ENCODE measurements at places on chromosomes 5 and 9. TPM values are rescaled to one million over a fixed set of nuclear protein-coding genes. Genes with fewer than 3 reads are reported as not detected.

DNA sequence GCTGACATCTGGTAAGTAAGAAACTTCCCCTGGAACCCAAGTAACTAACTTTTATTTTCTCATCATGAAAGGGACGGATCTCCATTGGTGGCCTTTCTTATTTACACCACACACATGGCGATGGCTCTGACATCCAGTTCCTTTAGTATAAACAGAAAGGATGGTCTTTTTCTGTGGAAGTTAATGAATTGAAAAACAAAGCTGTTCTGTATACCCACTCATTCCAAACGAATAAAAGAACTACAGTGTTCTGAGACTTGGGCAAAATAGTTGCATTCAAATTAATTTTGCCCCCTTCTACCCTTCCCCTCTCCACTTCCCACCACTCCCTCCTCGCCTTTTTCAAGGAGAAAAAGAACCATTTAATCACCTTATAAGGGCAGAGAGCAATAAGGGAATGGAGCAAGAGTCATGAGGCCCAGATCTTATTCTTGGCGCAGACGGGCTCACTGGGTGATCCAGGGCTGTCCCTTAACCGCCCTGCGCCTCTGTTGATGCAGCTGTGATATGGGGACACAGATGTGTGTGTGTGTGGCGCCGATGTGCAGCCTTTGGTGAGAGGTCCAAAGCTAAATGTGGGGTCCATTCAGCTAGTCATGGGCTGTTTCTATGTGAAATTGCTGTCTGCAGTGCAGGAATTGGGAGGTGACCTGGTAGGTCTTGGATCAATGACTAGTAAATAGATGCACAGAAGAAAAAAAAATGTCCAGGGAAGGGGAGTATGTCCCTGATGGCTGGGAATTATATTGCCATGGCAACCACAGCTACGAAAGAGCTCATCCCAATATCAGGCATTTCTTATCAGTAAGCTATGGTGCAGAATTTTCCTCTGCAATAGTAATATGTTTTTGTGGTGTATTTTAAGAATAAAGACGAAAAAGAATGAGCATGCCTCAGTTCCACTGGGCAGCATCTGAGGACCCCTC lies 141.5 kb upstream of the ERCC6L2 start:
- DNase-seq: peak; percentile 37

Gene FOXD4L3
- polyA plus RNA-seq: not detected

DNA sequence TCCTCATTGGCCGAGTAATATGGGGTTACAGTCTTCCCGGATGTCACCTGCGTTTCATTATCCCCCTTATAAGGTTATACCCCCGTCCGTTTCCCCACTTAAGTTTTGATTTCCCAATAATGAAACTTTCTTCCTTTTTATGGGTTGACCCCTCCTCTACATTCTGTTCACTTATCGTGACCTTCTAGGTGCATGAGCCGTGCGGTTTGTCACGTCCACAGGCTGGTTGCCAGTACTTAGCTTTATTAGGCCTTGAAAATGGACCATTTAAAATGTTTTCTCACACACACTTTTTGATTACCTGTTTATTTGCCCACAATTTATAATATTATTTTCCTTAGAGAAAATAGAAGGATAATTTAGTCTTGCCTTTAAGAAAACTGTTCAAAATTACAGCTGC lies 111.5 kb downstream of the FAM174A start:
- no peak for DNase-seq

DNA sequence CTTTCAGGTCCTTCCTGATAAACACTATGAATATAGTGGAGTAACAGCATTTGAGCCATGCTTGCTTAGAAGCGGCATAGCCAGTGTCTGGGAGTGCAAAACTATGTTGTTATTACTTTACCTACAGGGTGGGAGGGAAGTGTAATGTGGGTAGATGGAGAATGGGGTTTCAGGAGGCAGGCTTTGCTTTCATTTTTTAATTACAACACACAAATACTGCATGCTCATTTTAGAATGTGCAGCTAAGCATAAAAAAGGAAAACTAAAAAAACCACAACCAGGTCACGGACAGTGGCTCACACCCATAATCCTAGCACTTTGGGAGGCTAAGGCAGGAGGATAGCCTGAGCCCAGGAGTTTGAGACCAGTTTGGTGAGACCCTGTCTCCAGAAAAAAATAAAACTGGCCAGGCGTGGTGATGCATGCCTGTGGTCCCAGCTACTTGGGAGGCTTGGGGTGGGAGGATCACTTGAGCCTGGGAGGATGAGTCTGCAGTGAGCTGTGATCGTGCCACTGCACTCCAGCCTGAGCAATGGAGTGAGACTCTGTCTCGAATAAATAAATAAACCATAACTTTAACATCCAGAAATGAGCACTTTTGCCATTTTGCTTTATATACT lies 20.2 kb downstream of the HAVCR1 start:
- no peak for DNase-seq

GRCh38 chr5:56375011-56375410 lies 141.9 kb upstream of the ANKRD55 start:
- no peak for DNase-seq

GRCh38 chr5:60510663-60511062 lies 189.3 kb downstream of the DEPDC1B start:
- DNase-seq: no peak

Gene RASGRF2
- polyA plus RNA-seq: 2.5 TPM

DNA sequence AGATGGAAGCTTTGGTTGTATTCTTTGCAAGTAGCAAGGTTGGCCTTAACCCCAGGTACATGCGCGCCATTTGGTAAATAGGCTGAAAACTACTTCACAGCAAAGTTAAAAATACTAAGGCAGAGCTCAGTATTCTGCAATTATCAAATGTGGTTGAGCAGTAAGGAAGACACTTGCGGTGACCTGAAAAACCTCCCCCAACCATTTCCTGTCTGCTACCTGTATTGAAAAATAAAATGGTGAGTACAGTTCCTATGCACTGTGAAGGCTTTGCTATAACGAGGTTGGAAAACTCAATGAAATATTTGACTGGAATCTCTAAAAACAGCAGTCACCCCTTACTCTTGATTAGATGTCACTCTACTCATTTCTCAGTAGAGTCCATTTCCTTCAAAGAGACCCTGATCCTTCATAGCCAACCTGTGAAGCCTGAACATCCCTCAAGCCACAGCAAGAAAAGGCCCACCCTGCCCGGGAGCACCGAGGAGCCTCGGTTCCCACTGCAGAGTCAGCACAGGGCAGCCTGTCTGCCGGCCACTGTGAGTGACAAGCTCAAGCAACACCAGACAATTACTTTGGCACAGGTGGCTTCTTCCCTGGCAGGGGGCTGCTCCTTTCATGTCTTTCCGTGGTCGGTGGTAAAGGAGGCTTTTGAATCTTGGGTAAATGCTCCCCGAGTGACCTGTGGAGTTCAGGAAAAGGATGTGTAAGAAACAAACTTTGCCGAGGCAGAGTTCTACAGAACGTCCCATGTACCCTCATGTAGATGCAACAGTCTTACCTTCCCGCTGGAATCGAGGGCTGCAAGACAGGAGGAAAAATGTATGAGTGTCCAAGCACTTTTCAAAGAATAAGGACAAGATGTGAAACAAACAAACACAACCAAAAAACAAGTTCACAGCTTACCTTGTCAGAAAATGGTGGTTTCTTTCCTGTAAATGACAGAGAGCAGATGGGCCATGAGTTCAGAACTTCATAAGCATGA lies 29.6 kb downstream of the C5orf58 start:
- DNase-seq: no peak

GRCh38 chr9:119284118-119284517 lies 85.1 kb downstream of the BRINP1 start:
- no peak for DNase-seq

Gene SLC36A3
- polyA plus RNA-seq: not detected

GRCh38 chr9:93576258-93577077 lies at the start of gene PHF2:
TSS of gene PHF2 (plus strand) at chr9:93576584. CDS start at chr9:93576774, 190 bp downstream.
- no peak for DNase-seq

- no peak for DNase-seq
Measured at GRCh38 chr9:109401990-109402318, 81.1 kb upstream of the EPB41L4B start.

DNA sequence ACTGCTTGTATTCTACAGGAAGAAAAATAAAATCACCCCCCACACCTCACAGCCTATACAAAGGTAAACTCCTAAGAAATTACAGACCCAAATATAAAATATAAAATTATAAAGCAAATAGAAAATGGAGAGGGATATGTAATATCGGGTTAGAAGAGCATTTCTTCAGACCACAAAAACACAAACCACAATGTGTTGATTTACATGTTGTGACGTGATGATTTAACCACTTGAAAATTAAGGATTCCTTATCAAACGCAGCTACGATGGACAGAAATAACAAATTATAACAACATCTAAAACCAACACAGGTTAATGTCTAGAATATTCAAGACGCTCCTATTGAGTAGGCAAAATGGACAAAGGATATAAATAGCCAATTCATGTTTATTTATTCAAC lies 26.3 kb downstream of the SSBP2 start:
- DNase-seq: no peak

Gene CD14
- polyA plus RNA-seq: 11.1 TPM

GRCh38 chr5:124653666-124654065 lies 92.8 kb downstream of the ZNF608 start:
- no peak for DNase-seq

GRCh38 chr5:169085636-169086035 lies 215.3 kb downstream of the SLIT3 start:
- no peak for DNase-seq

Gene ENHO
- 1.3 TPM for polyA plus RNA-seq

DNA sequence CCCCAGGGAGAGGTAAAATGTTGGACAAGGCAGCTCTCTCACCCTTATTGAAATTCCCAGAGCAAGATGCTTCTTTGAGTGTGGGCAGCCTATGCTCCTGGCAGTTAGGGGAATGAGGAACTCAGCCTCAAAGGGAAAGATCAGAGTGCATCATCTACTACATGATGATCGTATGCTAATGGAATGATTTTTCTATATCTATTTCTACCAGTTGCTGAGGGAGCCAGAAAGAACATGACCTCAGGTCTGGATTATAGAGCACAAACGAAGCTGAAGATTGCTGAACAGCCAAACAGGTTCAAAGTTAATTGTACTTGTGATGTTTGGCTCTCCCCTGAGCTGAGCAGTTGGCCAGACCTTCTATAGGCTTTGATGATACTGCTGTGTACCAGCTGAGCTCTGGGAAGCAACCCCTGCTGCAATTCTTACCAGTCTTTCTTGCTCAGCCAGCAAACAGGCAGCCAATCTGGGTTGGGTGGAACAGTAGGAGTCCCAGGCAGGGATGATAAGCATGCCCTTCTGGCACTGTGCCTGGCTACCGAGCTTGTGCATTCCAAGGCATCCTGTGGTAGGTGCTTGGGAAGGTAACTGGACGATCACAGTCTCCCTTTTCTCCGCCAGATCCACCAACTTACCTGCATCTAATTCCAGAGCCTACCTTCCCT lies 10.3 kb upstream of the FBXL7 start:
- DNase-seq: no peak

Gene OSMR
- 17.6 TPM for polyA plus RNA-seq

Gene HARS1
- 72.1 TPM for polyA plus RNA-seq

DNA sequence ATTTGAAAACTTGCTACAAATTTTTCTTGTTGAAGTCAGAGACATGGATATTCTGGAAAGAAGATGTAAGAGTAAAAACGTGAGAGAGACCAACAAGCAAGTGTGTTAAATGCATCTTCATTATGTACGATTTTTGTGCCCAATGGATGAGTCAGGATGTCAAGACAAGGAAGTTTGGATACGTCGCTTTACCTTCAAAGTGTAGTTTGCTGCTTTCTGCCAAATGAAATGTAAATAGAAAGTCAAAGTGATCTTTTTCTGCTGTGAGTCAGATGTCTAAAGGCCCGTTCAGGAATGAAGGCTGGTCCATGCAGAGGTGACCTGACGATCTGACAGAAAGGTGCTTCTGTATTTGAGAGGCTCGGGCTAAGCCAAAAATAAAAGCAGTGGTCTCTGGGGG lies 273.1 kb upstream of the PIK3R1 start:
- no peak for DNase-seq

DNA sequence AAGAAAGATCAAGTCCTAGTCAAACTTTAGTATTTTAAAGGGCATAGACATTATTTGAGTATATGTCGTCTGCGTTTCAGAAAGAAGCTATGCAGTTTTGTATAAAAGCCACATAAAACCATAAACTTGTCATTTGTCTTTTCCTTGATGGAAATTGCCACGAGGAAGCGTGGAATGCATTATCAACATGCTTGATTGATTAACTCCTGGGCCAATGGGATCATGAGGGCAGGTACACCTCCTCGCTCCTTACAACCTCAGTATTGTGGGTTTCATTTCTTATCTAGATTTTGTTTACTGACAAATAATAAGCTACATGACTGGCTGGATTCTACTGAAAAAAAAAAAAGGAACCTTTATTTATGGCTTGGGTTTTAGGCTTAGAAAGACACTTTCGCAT lies 122.5 kb upstream of the RFX3 start:
- DNase-seq: no peak

DNA sequence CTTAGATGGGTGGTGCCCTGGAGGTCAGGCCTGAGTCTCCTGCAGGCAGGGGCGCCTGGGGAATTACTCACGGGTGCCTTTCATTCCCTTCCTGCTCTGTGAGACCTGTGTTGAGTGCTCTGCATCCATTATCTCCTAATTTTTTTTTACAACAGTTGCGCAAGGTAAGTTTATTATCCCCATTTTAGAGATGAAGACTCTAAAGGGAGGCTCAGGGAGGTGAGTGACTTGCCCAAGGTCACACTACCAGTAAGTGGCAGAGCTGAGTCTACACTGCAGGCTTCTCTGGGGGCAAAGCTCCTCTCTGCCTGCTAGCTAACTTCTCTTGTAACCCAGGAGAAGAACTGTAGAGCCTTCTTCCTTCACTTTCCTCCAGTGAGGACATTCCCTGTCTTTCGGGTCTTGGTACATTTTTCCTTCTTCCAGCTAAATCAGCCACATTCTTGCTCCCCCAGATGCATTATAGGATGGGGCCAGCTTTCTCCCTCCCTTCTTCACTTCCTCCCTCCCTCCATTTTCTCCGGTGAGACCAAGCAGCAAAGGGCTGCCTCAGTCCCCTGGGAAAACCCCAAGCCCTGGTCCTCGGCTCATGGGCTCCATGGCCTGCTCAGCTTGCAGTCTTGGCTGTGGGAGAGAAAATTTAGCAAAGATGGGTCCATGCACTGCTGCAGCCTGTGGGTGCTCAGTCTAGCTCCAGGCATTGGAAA lies 1.8 kb downstream of the PRR7 start:
- DNase-seq: no peak

GRCh38 chr5:86175224-86175623 lies 442.5 kb upstream of the COX7C start:
- DNase-seq: no peak

DNA sequence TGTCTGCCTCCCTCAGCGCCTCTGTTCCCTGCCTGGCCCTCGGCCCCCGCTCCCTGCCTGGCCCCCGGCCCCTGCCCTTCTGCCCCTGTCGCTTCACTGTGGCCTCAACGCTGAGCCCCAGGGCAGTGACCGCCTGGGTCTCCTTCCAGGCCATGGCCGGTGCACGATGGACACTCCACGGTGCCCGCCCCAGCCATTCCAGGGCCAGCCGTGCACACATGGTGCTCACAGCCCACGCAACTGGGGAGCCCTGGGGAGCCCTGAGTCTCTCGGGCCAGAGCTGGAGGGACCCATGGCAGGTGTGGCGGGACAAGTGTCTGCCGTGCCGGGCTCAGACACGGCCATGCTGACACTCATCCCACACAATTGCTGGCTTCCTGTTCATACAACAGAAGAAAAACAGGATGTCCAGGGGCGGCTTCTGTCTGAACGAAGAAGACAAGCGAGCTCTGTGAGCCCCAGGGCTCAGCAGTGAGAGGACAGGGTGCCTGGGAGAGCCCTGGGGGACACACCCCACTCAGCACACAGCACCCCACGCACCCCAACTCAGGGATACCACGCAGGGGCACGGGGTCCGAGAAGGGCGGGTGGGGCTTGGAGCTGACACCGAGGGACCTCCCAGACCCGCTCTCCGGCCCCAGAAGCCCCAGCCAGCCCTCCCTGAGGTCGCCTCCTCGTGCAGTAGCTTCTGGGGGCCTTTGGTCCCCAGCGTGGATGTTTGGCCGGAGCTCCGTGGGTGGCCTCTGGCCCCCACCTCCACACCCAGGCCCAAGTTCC lies 35.7 kb downstream of the EXD3 start:
- no peak for DNase-seq

All from left lung (tissue), 14 donors.